ENCODE measurements at places on chromosomes 16 and 17. TPM values are rescaled to one million over a fixed set of nuclear protein-coding genes. Genes with fewer than 3 reads are reported as not detected.

CFAP52 gene
- total RNA-seq = not detected

COL1A1 gene
- total RNA-seq = 2,180 TPM

NPIPB2 gene
- total RNA-seq = 2.2 TPM

KRT25 gene
- not detected for total RNA-seq

SOX8 gene
- under 0.01 TPM for total RNA-seq

MAPT gene
- total RNA-seq = under 0.01 TPM

TMIGD1 gene
- total RNA-seq = not detected

BRICD5 gene
- total RNA-seq = 0.18 TPM

HS3ST3A1 gene
- total RNA-seq = 7.5 TPM

PRRT2 gene
- 0.90 TPM for total RNA-seq

MMP15 gene
- 0.18 TPM for total RNA-seq

PTX4 gene
- total RNA-seq = not detected

KRTAP3-1 gene
- not detected for total RNA-seq

OR1A1 gene
- not detected for total RNA-seq

GALR2 gene
- total RNA-seq = not detected

LPO gene
- not detected for total RNA-seq

GGT6 gene
- total RNA-seq = not detected

ATP2A3 gene
- total RNA-seq = 0.18 TPM

PLD2 gene
- 12.5 TPM for total RNA-seq

NTN3 gene
- total RNA-seq = 0.18 TPM

ADGRG3 gene
- not detected for total RNA-seq

HIGD1B gene
- not detected for total RNA-seq

PRKCB gene
- not detected for total RNA-seq

ZNF423 gene
- total RNA-seq = under 0.01 TPM

NOS2 gene
- under 0.01 TPM for total RNA-seq

ATAD5 gene
- 2.8 TPM for total RNA-seq

CACNG1 gene
- total RNA-seq = not detected

PRR35 gene
- total RNA-seq = not detected

CFAP97D1 gene
- not detected for total RNA-seq

SULT1A1 gene
- 1.6 TPM for total RNA-seq

ARHGAP44 gene
- total RNA-seq = 1.1 TPM

NEUROD2 gene
- not detected for total RNA-seq

FBXW10 gene
- total RNA-seq = not detected

NT5M gene
- total RNA-seq = 0.28 TPM

Measured in IMR-90 (cell line).